Large intestine (tissue), 12 donors: ENCODE measurements at places on chromosomes 11 and 22. TPM values are rescaled to one million over a fixed set of nuclear protein-coding genes. Genes with fewer than 3 reads are reported as not detected.

EFCAB6 gene
- 1.5 TPM for polyA plus RNA-seq

- H3K36me3 ChIP-seq, result peaks cover 37% of the 10 kb centered on the region
- peaks cover 40% of the 10 kb centered on the region for H3K4me1 ChIP-seq
- no peaks in the 10 kb centered on the region for H3K27me3 ChIP-seq
- no peak for DNase-seq
Observed at GRCh38 chr11:62613291-62613778, 278 bp downstream of the ROM1 start.

DNA sequence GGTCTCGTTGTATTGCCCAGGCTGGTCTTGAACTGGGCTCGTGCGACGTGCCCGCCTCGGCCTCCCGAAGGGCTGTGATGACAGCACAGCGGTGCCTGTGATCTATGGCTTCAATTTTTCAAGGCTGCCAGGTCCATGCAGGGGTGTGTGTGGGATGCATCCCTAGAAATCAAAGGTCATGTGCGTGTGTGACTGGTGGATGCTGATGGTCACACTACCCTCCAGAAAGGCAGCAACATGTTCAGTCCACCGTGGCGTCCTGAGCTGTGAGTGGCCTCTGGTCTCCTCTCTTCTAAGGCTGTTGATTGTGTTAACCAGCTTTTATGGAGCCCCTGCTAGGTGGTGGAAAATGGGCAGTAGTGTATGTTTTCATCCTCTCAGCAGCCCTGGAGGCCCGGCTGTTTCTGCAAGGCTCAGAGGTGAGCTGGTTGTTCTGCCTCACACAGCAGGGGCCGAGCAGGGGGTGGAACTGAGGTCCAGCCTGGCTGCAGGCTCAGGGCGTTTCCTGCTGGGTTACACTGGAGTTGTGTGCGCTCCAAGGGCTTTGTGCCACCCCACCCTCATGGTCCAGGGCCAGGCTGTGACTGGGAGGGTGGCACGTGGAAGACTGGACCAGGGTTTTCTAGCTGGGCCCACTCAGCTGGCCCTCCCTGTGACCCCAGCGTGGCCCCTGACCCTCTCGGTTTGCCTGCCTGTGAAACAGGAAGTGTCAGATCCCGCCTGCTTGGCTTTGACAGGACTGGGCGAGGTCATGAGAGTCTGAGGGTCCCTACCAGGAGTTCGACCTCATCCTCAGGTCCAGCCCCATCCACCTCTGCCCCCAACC lies 7.7 kb downstream of the BIK start:
- no peak for DNase-seq
- H3K4me3 ChIP-seq, result no peak overlapping the region
- no peaks in the 10 kb centered on the region for H3K36me3 ChIP-seq
- peaks cover 20% of the 10 kb centered on the region for H3K27me3 ChIP-seq

- DNase-seq, result no peak
- H3K27ac ChIP-seq, result no peak overlapping the region
- H3K4me1 ChIP-seq, result no peaks in the 10 kb centered on the region
- peaks cover 53% of the 10 kb centered on the region for H3K36me3 ChIP-seq
Observed at GRCh38 chr22:24322522-24322921, 51.9 kb downstream of the SPECC1L start.

DNA sequence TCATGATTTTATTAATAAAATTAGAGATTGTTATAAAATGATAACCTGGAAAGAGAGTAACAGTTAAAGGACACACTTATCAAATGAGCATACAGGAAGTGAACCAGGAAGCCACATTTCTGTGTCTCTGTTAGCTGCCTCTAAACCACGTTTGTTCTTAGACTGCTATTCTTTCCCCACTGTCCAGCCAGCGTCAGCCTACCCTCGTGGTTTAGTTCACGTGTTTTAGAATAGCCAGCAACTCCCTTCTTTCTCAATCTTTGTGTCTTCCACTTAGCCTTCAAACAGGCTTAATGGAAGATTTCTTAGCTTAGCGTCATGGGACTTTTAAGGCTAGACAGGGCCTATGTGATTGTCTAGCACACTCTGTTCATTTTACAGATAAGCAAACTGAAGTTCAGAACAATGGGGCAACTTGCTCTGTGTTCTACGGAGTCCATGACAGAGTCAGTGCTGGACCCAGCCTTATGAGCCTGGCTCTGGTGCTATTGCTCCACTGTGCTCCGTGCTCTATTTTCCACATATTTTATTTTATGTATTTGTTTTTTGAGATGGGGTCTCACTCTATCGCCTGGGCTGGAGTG lies 27.2 kb downstream of the GRAMD1B start:
- no peak overlapping the region for H3K4me3 ChIP-seq
- no peak for DNase-seq
- H3K4me1 ChIP-seq, result no peaks in the 10 kb centered on the region
- no peaks in the 10 kb centered on the region for H3K27me3 ChIP-seq
- peaks cover 14% of the 10 kb centered on the region for H3K36me3 ChIP-seq

IGSF22 gene
- 1.5 TPM for polyA plus RNA-seq

PNPLA3 gene
- polyA plus RNA-seq, result 1.3 TPM

GRCh38 chr11:62671608-62672389 lies at the start of the genes LBHD1 and UQCC3:
Gene LBHD1, minus strand, starts transcription at chr11:62672267. Its CDS starts 2,236 bp downstream, at chr11:62670031.
Gene UQCC3, plus strand, starts transcription at chr11:62671673. Its CDS starts 73 bp downstream, at chr11:62671746.
- DNase-seq, result peak; percentile 73
- no peaks in the 10 kb centered on the region for H3K27me3 ChIP-seq
- peak within 1 kb of the TSS; percentile 98 for H3K4me3 ChIP-seq
- peak within 1 kb of the TSS; percentile 83 for H3K27ac ChIP-seq
- peaks cover 26% of the 10 kb centered on the region for H3K36me3 ChIP-seq
- peaks cover 23% of the 10 kb centered on the region for H3K4me1 ChIP-seq

GRCh38 chr22:17562906-17563870 lies at the start of gene SLC25A18:
Gene SLC25A18, plus strand, starts transcription at chr22:17563498. Its CDS starts 16,447 bp downstream, at chr22:17579945.
- H3K27ac ChIP-seq, result peak within 1 kb of the TSS; percentile 57
- peak; percentile 83 for DNase-seq
- no peaks in the 10 kb centered on the region for H3K36me3 ChIP-seq
- peaks cover 11% of the 10 kb centered on the region for H3K4me1 ChIP-seq
- no peak within 1 kb of the TSS for H3K4me3 ChIP-seq

- no peak overlapping the region for H3K4me3 ChIP-seq
- DNase-seq, result no peak
- no peaks in the 10 kb centered on the region for H3K36me3 ChIP-seq
- H3K4me1 ChIP-seq, result no peaks in the 10 kb centered on the region
- no peaks in the 10 kb centered on the region for H3K27me3 ChIP-seq
Observed at GRCh38 chr11:88813233-88813915, 252.4 kb downstream of the GRM5 start.

- H3K4me3 ChIP-seq, result no peak overlapping the region
- H3K27ac ChIP-seq, result no peak overlapping the region
- H3K27me3 ChIP-seq, result no peaks in the 10 kb centered on the region
- peaks cover 11% of the 10 kb centered on the region for H3K4me1 ChIP-seq
Observed at GRCh38 chr11:123558536-123559315, 95.7 kb downstream of the SCN3B start.

OR52H1 gene
- not detected for polyA plus RNA-seq

DNA sequence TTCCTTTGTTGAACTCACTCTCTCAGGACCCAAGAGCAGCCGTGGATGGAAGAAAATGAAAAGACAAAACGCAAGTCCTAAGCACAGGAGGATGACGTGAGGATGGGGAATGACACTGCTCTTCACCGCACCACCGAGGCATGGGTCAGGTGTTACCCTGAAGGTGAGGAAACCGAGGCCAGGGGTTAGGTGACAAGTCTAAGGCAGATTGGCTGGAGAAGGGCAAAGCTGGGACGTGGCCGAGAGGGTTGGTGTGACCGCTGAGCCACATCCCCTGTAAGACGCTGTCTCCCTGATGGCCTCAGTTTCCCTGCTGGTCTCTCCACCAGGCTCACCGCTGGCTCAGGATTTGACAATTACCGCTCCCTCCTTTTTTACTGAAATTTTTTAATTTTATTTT lies 284.4 kb downstream of the CTTN start:
- no peak overlapping the region for H3K4me3 ChIP-seq
- no peaks in the 10 kb centered on the region for H3K27me3 ChIP-seq
- no peak overlapping the region for H3K27ac ChIP-seq
- H3K4me1 ChIP-seq, result peaks cover under 1% of the 10 kb centered on the region

DEUP1 gene
- polyA plus RNA-seq, result 0.43 TPM

- H3K36me3 ChIP-seq, result no peaks in the 10 kb centered on the region
- H3K27me3 ChIP-seq, result no peaks in the 10 kb centered on the region
- no peak overlapping the region for H3K27ac ChIP-seq
Observed at GRCh38 chr11:106917973-106918372, 100.3 kb downstream of the GUCY1A2 start.

HORMAD2 gene
- polyA plus RNA-seq, result not detected

DNA sequence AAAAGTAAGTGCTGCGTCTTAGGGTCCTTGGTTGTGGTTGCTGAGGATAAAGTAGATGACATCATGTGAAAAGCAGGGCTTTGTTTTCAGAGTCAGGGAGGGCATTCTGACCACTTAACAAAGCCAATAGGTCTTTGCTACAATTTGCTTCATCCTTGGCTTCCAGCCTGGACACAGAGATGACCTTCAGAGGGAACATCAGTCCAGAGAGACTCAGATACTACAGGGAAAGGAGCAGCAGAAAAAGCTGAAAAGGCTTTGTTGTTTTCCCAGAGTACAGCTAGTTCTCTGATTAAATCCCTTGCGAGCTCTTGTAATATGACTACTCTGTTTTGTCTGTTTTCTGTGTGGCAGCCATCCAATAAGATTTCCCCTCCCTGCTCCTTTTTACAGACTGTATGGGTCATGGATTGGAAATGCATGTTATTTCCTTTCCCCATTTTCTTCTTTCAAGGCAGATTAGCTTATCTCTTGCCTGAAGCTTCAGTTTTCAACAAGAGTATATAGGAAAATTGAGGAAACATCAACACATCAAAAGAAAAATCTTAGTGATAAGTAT lies 31.9 kb downstream of the ATG13 start:
- no peaks in the 10 kb centered on the region for H3K27me3 ChIP-seq
- no peak overlapping the region for H3K4me3 ChIP-seq
- no peaks in the 10 kb centered on the region for H3K4me1 ChIP-seq
- peaks cover 74% of the 10 kb centered on the region for H3K36me3 ChIP-seq
- H3K27ac ChIP-seq, result no peak overlapping the region

GRIA4 gene
- 7.3 TPM for polyA plus RNA-seq

- H3K27ac ChIP-seq, result peak overlapping the region; percentile 91
- peaks cover 8% of the 10 kb centered on the region for H3K4me1 ChIP-seq
- DNase-seq, result no peak
- H3K27me3 ChIP-seq, result no peaks in the 10 kb centered on the region
Observed at GRCh38 chr22:44677353-44677840, 24.6 kb upstream of the PRR5 start.

DNA sequence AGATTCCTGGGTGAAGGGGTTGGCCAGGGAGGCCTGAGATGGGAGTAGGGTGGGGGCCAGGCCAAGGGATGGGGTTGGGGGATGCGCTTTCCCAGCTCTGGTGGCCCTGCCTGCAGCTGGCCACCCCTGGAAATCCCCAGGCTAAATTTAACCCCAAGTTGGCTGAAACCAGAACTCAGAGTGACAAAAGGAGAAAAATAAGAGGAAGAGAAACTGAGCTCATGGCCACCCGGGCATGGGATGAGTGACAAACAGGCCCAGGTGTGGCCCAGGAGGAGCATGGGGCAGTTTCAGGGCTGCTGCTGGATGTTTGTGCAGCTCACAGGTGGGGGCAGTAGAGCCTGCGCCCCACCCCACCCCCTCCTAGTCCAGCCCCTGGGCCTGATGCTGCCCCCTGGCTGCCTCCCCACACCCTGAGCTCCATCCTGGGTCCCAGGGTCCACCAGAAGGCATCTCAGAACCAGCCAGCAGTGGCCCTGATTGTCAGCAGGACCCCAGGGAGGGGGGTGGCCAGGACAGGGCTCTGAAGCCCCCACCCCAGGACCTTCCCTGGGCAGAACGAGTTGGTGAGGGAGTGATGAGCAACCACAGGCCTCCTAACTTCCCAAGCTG lies 48.0 kb downstream of the IGLL5 start:
- H3K4me3 ChIP-seq, result no peak overlapping the region
- H3K27me3 ChIP-seq, result no peaks in the 10 kb centered on the region
- no peaks in the 10 kb centered on the region for H3K36me3 ChIP-seq

EHD1 gene
- 94.8 TPM for polyA plus RNA-seq

P2RX6 gene
- polyA plus RNA-seq, result 1.4 TPM

BLID gene
- not detected for polyA plus RNA-seq

JRKL gene
- polyA plus RNA-seq, result 18.5 TPM
